GM23338 (cell line): ENCODE measurements at places on chromosomes 2 and 18.

DNA sequence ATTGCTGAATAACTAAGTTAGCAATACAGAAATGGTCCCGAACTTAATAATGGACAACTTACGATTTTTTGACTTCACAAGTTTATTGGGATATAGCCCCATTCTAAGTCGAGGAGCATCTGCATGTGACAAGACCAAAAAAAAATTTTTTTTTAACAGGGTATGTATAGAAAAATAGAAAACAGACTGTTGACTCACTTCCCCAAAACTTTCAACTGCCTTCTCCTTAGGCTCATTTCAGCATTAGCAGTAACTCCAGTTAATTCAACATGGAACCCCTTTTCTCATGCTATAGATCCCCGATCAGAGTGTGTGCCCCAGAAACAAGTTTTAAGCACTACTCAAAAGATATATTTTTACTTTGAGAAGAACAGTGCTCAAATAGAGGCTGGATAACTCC lies 5.4 kb downstream of the CD302 start:
- DNase-seq = no peak

GRCh38 chr2:235820571-235820970 lies 326.7 kb downstream of the AGAP1 start:
- no peak for DNase-seq

DNA sequence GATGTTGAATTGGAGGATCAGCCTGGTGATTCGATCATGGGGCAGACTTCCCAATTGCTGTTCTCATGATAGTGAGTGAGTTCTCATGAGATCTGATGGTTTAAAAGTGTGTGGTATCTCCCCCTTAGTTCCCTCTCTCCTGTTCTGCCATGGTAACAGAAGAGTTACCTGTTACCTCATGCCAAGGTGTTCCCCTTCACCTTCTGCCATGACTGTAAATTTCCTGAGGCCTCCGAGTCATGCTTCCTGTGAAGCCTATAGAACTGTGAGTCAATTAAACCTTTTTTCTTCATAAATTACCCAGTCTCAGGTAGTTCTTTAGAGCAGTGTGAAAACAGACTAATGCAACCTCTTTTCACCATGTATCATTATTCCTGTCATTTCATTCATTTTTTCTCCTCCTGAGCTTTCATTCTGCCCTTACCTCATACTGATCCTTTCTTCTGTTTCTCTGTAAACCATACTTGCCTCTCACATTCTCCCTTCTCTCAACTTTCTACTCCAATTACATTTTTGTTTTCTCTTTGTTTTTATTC lies 22.0 kb downstream of the STARD6 start:
- no peak for DNase-seq

- DNase-seq = no peak
Observed at GRCh38 chr2:19874726-19875125, 27.1 kb downstream of the TTC32 start.

- no peak for DNase-seq
Observed at GRCh38 chr2:144431998-144432397, 87.9 kb downstream of the ZEB2 start.

GRCh38 chr2:158746488-158746887 lies 48.6 kb upstream of the DAPL1 start:
- no peak for DNase-seq

- no peak for DNase-seq
Observed at GRCh38 chr18:69032009-69032408, 234.1 kb downstream of the CCDC102B start.

- DNase-seq = no peak
Observed at GRCh38 chr2:113069676-113070605, 2.2 kb downstream of the IL1F10 start.

- DNase-seq = no peak
Observed at GRCh38 chr18:62784966-62785413, 69.6 kb downstream of the PHLPP1 start.

GRCh38 chr18:78069784-78070664 lies 820.4 kb downstream of the GALR1 start:
- no peak for DNase-seq

DNA sequence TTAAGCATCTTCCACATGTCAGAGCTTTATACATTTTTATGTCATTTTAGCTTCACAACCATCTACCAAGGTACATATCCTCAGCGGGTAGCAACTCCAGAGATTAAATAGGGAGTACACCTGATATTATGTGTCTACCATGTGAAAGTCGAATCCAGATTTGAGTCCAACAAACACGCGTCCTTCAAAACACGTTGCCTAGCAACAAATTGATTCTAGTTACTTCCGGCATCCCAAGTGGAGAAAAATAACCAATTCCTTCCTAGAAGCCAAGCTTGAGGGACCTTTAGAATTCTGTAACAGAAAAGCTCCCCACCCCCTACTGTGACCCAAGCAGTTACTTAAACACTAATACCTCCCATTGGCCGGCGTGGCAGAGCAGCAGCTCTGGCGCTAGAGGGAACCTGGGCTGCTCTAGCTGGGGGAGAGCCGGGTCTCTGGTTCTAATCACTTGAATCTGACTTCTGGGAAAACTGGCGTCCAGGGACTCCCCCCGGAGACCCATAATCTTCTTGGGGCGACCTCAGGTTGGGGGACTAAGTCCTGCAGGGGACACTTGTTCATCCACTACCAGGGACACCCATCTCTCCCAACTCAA lies at the start of gene ERICH2:
Gene ERICH2 (plus strand): TSS at position 371 of the 598 bp plus-strand sequence. CDS start 304 bp downstream, outside the sequence.
- peak; percentile 95 for DNase-seq

- DNase-seq = no peak
Observed at GRCh38 chr2:235560345-235560744, 66.5 kb downstream of the AGAP1 start.

GRCh38 chr2:121283670-121284462 lies 1.1 kb downstream of the TFCP2L1 start:
- DNase-seq = no peak

DNA sequence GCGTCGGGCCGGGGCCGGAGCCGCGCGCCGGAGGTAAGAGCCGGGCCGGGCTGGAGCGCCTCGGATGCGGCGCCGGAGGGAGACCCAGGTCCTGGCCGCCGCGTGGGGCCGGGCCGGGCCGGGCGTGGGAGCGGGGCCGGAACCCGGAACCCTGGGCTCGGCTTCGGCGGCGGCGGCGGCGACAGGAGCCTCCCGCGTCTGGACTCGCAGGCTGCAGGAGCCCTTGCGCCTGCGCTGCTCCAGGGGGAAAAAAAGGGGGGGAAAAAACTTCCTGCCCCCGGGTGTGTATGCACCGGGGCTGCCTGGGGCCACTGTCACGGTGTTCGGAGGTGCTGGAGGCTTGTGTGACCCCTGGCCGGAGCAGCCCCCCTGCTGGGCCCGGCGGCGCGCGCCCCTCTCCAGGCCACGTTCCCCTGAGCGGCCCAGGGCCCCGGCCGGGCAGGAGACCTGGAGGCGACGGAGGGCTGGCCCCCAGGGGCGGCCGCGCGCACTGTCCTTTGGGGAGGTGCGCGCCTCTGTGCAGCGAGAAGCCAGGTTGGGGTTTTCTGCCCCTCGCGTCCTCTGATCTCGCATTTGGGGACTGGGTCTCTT lies 864 bp downstream of the KLHL29 start:
- DNase-seq = peak; percentile 59

DNA sequence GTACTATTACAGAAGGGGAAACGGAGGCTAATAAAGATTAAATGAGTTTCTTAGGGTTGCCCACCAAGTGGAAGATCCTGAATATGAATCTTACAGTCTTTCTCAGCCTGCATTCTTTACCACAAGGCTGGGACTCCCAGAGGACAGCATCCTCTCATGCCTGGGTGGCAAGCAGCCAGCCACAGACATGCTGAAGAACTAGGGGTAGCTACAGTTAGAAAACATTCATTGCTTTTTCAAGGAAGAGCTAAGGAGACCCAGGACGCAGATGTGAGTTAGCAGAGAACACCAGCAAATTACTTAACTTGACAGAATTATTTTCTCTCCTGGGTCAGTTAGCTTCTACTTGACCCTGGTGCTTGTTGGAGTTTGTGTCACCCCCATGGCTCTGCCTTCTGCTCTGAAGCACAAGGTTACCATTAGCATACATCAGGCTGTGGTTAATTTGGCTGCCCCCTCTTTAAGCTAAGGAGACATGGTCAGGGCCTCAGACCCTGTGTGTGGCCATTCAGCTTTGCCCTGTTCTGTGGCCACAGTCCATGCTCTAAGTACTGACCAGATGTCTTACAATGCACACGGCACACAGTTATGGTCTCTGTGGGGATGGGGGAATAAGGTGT lies 132.3 kb upstream of the TNP1 start:
- DNase-seq = no peak

GRCh38 chr2:181106229-181106628 lies 125.8 kb downstream of the UBE2E3 start:
- DNase-seq = no peak

DNA sequence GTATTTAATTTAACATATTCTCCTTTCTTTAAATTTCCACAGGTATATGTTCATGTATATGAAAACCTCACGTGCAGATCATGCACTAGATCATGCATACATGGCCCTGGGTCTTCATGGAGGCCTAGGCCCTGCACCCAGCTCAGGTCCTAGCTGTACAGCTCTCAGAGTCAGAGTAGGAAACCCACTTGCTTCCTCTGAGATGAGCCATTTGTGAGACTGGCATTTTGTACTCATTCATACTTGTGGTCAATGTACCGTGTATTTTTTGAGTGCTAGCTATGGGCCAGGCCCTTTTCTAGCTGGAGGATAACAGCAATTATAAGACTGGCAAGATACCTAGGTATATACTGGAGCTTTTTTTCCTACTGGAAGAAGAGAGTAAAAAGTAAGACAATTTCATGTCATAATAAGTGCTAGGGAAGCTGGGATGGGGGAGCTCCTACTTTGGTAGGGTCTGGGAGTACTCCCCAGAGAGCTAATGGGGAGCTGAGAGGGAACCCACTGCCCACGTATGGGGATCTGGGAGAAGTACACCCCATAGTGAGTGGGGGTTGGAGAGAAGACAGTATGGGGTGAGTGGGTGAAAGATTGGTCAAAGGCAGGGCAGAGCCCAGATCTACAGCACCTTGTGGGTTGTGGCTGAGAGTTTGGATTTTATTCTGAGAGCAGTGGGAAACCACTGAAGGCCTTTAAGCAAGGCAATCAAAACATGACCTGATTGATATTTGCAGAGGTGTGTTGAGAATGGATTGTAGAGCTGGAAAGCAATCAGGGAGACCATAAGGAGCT lies 72.0 kb downstream of the POLE4 start:
- DNase-seq = no peak

DNA sequence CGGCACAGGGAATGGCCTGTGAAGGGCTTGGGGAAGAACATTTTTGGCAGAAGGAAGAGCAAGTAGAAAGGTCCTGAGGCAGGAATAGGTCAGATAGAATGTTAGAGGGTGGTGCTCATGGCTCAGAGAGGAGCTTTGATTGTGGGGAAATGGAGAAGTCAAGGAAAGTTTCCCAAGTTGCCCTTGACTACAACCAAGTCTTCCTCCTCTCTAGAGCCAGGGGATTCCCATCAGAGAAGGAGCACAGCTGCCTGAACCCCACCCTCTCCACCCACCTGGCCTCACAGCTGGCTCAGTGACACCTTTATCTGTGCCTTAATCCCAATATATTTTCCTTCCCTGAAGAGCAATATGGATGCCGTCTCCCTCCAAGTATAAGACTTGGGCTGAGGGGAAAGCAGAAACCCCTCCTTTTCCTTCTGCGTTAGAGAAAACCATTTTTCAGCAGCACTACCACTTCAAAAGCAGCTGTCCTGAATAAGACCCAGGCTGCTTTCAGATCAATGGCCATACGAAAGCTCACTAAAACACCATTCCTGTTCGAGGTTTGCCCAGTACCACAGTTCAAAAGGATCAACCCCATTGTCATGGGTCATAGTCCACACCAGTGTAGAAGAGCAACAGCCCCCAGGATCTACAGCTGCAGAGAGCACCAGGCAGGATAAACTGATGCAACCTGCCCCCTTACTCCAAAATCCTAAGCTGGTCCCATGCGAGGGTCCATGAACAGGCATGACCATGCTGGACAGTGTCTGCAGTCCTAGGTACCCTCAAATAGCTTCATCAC lies 199.6 kb downstream of the AFF3 start:
- DNase-seq = no peak

GRCh38 chr18:48862678-48863270 lies 88.0 kb downstream of the SMAD7 start:
- no peak for DNase-seq

GRCh38 chr18:29196307-29196706 lies 1019.4 kb upstream of the CDH2 start:
- no peak for DNase-seq

DNA sequence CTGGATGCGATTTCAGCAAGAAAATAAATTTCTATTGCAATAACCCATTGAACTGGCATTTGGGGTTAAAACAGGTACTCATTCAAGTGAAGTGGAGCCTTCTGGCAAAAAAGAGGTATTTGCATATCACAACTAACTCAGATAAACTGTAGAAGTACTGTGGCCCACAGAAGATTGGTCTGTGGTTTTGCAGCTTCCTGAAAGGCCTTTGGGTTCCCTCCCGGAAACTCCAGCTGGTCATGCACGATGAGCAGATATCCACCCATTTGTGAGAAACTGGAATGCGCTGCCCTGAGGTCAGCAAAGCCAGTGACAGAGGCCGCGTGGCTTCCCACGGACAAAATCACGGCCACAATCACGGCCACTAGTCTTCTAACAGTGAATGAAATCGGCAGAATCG lies 106.3 kb downstream of the EPHA4 start:
- DNase-seq = no peak

DNA sequence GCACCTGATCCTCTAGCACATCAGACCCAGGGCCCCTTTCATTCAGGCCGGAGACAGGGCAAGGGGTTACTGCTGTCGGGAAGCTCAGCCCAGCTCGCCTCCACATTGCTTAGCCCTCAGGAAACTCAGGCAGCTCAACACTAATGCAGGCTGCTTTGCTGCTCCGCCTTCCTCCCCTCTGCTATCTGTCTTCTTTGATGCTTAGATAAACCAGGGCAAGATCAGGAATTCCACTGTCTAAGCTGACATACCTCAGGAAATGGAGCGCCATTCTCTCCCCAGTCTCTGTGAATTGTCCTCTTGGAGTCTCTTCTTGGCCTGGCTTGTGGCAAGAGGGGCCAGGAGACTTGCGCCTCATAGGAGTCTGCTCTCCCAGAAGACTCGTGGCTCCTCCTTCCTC lies 25.5 kb upstream of the EXOC6B start:
- DNase-seq = peak; percentile 20

DNA sequence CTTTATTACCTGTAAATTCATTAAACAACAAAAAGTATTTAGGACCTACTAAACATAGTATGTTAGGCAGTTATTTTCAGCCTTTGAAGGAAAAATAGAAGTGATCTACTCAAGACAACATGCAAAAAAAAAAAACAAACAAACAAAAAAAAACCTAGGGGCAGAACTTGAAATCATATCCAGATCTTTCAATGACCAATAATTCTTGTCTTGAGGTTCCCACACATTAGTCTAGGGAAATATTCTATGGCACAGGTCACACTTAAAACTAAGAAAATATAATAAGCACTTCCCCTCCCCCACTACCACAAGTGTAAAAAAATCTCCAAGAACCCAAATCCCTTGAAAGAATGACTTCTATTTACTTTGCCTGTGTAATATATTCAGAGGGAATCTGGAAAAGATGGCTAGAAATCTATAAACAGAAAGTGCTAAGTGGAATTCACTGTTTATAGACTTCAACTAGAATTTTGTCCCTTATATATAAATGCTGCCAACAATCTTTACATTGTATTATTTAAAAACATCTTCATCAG lies 3.5 kb downstream of the PELI1 start:
- no peak for DNase-seq
